ENCODE measurements at places on chromosomes 6 and 20.

DNA sequence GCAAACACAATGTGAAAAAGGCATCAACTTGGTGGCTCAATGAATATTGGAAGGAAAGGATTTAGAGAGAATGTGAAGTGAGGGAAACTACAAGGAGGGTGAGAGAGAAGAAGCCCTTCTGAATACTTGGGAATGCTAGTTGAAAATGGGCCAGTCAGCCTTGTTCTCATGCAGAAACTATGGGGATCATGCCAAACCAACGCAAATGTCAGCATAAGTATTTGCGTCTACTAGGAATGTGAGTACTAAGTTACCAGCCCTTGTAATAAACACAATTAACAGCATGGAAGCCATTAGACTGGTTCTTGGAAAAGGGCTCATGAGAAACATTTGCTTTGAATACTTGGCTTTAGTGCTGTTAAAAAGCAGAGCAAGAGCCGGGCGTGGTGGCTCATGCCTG, 54.9 kb upstream of the AIG1 start:
- no peak for DNase-seq

- DNase-seq: no peak
Measured at GRCh38 chr6:166781331-166781730, 154.3 kb upstream of the RPS6KA2 start.

GRCh38 chr20:51574248-51575033, 31.9 kb upstream of the NFATC2 start:
- DNase-seq: no peak

- no peak for DNase-seq
Measured at GRCh38 chr20:15439551-15439950, 1102.1 kb upstream of the FLRT3 start.

- no peak for DNase-seq
Measured at GRCh38 chr20:32960222-32960518, 44.1 kb downstream of the SUN5 start.

- no peak for DNase-seq
Measured at GRCh38 chr6:26459023-26459810, 1.5 kb downstream of the BTN2A1 start.

- DNase-seq: no peak
Measured at GRCh38 chr6:16824845-16825685, 63.8 kb upstream of the ATXN1 start.

GRCh38 chr6:137390334-137390733, 103.9 kb downstream of the OLIG3 start:
- no peak for DNase-seq

All from GM13976 (cell line).